GM03348 (cell line): ENCODE measurements at places on chromosomes 4 and X.

DNA sequence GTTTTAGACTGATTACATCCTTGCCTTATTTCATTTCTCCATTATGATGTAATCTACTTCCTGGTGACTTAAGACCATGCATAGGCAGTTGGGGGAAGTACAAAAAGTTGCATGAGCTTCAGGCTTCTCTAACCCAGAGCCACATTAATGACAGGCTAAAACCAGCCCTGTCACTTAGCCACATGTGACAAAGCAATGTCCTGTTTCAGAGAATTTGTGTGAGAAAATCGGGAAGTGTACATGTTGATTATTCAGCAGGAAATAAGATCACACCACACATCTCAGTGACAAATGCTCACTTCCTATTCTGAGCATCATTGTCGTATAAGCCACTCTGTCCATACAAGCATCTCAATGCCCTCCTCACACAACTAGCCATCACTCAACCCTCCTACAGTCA is 98.5 kb upstream of the MAGEB16 start:
- DNase-seq, result no peak

DNA sequence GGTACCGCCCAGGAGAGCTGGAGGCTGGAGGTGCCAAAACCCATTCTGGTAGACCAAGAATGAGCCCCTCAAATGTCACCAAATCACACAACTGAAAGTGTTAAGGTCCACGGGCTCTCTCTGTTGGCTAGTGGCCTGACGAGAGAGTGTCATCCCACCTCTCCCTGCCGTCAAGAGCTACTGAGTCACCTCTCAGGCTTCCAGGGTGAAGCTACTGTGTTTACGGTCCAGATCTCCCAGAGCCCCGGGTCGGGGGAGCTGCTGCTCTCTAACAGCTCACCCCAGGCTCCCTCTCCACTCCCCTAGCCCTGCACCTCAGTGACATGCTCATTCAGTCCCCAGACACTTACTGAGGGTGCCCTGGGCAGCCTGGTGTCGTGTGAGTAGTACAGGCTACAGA is 59.2 kb downstream of the ADGRG2 start:
- DNase-seq, result peak; percentile 39

GRCh38 chr4:131337936-131338335 is 1811.2 kb upstream of the PCDH10 start:
- no peak for DNase-seq

DNA sequence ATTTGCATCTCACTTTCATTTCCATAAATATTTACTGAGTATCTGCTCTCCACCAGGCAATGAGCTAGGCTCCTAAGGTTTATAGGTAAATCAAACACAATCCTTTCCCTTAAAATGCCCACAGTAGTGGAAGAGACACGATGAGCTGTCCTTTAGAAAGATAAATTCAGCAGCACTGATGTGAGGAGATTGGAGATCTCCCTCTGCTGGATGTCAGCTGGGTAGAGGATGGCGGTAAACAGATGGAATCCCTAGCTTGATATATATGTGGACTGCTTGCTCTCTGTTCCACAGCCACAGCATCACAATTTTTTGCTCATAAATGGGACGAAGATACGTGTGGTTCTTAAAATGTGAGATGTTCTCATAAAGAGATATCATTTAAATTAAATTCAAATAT is 216.4 kb upstream of the RASGEF1B start:
- no peak for DNase-seq

GRCh38 chr4:173538148-173538908 is 8.3 kb upstream of the HAND2 start:
- DNase-seq, result peak; percentile 58

DNA sequence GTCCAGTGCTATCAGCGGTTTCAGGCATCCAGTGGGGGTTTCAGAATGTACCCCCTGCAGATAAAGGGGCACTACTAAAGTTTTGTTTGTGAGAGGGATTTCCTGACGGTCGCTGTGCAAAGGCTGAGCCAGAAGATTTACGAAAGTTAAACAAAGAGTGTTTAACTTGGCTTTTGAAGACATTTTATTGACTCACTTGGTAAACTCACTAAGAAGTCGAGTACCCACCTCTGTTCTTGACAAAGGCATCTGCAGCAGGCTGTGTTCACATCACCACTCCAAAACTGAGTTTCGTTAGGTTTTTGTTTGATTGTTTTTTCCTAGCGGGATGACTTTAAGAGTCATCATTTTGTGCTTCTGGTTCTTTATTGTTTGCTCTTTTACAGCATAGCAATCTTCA is 143.9 kb upstream of the TBL1X start:
- no peak for DNase-seq

DNA sequence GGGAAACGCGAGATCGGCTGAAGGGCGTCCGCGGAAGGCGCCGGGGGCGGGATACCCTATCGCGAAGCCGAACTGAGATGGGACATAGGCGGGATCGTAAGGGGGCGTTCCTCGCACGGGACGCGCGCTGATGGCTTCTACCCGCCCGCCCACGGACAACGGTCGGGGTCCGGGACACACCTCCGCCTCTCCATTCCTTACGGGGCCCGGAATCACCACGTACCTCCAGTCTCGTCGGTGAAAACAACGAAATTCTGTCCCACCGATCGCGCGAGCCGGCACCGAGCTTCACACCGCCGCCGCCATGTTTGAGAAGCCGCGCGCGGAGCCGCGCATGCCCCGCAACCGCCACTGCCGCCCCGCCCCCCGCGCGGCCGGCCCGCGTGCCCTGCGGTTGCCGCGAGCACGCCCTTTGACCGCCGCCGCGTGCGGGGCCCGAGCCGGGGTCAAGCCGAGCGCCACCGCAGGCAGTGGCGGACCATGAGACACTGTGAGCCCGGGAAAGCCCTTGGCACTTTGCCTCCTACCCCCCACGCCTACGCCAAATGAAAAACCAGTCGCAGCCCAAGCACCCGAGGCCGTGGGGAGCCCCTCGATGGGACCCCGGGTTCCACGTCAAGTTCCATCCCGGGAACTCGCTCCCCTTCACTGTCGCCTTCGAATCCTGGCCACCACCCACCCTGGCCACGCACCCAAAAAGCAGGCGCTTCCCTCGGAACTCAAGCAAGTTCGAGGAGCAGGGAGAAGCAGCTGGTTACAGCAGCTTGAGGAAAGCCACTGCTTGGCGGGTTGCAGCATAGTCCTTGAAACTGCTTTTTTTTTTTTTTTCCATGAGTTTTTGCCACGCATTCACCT is at the start of gene SCML2:
Gene SCML2, minus strand, starts transcription at position 320 of the 855 bp plus-strand sequence. CDS start 20,617 bp downstream, outside the sequence.
- peak; percentile 83 for DNase-seq

DNA sequence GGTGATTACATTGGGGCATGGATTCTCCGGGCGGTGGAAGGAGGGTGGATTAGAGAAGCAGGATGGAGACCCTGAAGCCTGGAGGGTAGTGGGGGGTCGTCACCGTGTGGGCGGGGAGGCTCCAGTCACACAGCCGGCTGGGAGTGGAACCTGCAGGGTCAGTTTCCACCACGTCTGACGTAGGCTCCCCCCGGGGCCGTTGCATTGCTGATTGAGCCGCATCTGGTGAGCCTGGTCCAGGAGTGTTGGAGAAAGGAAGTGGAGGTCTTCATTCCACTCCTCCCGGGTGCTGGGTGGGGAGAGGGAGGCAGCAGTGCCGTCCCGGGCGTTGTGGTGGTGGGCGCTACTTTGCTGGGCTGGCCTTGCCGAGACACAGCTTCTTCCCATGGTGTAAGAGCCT is 28.1 kb downstream of the TBC1D14 start:
- no peak for DNase-seq

DNA sequence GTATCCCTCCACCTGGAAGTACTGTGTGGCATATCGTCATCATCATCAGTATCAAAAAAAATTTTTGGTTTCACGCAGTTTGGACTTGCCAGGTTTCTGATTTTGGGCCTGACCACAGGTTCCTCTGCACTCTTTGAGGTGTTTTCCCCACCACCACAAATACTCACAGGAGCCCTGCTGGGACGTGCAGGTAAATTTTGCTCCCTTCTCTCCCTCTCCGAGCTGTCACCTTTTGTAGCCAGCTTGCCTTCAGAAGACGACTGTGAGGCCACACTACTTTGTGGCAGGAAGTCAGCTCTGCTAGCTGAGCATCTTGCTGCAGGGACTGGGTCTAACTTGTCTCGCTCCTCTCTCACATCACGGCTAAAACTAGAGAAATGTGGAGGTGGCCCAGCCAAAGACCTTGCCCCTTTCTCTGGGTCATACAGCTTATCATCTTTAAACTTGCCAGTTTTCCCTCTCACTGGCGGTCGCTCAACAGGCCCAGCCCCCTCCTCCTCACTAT is 2.8 kb downstream of the PJA1 start:
- DNase-seq, result no peak

DNA sequence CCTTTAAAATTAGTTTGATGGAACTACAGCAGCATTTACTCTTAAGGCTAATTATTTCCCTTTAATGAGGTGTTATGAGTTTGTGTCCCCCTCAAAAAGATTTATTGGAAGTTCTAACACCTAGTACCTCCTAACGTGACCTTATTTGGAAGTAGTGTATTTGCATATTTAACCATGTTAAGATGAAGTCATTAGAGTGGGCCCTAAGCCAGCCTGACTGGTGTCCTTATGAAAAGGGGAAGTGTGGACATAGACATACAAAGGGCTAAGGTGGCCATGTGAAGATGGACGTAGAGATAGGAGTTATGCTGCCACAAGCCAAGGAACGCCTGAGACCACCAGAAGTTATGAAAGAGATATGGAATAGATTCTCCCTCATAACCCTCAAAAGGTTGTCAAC is 985.4 kb upstream of the INTU start:
- DNase-seq, result no peak

DNA sequence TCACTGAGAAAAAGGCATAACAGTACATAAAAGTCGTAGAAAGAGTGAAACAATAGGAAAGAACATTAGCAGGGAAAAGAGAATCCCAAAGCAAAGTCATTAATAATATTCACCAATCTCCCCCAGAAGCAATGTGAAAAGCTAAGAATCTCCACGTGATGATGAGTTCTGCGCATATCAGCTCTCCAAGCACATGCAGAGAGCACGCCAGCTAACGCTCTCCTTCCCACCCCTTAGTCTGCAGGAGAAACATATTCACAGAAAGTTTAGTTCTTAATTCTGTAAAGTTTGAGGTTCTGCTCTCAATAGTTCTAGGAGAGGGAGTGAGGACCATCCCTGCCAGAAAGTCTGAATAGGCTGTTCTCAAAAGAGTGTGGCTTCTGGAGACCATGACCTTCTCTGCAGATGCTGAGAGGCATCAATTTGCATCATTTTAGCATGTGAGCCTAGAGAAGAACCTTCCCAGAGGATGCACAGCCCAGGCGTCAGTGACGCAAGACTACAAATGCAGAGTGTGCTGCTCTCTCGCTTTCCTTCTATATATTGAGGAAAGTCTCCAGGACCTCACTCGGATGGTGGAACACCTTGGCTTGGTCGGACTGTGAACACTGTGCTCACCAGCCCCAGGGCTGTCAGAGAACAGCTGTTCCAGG is 51.3 kb upstream of the AFAP1 start:
- no peak for DNase-seq

GRCh38 chr4:139455126-139455538 is 1.2 kb downstream of the RAB33B start:
- DNase-seq, result no peak

DNA sequence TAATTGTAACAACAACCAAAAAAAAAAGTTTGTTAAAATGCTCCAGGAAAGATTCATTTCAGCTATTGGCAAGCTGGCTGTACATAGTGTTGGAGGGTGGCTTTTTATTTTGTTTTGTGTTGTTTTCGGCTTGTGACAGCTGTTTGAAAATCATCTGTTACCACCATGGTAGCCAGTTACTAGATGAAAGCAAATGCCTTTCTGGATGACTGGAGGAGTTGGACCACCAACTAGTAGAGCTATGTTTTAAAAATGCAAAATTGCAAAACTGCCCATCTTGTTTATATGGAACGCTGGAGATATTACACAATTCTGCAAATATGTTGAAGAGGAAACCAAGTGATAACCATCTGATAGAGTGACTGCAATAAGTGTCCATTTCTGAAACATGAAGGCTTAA is 53.2 kb upstream of the TNIP3 start:
- DNase-seq, result peak; percentile 67

DNA sequence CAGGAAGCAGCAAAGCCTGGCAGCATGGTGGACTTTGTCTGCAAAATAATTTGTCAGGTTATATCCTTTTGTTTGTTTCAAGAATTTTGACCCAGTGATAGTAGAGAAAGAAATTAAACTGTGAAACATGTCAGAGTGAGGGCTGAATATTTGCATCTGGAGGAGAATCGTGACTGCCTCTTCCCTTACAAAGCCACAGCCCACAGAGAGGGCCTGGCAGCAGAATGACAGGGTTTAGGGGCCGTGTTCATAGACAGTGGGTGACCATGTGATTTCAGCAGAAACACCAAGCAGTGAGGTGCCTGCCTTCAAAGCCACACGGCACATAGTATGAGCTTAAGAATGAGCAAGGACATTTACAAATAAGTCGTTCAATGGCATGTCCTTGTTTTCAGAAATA is 24.4 kb upstream of the PLAC8 start:
- no peak for DNase-seq

- DNase-seq, result no peak
Observed at GRCh38 chr4:142373610-142374009, 472.5 kb downstream of the INPP4B start.

DNA sequence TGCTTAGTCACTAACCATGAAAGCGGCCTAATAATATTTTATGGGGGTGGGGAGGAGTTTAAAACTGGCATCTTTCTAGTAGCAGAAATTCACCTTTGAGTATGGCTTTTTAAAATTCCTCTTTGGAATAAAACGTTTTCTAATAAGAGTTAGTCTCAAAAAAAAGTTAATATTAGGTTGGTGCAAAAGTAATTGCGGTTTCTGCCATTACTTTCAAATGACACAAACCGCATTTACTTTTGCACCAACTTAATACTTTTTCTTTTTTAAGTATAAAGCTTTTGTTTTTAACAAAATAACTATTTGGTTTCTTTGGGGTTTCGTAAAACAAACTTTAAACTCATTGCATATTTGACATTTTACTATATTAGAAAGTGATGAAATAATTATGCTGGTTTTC is 68.4 kb downstream of the FBXO8 start:
- DNase-seq, result no peak

- DNase-seq, result no peak
Observed at GRCh38 chr4:28759064-28759463, 1898.4 kb downstream of the STIM2 start.
